ENCODE measurements at places on chromosomes 1 and 21. TPM values are rescaled to one million over a fixed set of nuclear protein-coding genes. Genes with fewer than 3 reads are reported as not detected.
A peak's percentile ranks its signal among the peaks of the same experiment; 100 is the strongest.

Gene DNAI4
- 26.8 TPM for total RNA-seq

Gene COP1
- 38.3 TPM for total RNA-seq

Gene TMEM125
- 17.5 TPM for total RNA-seq

Gene HMGCS2
- 3.9 TPM for total RNA-seq

Gene IL19
- total RNA-seq, result 3.6 TPM

Gene KRTAP21-2
- total RNA-seq, result not detected

Gene MXRA8
- 26.0 TPM for total RNA-seq

Gene KCNK2
- total RNA-seq, result 1.4 TPM

Gene ARHGEF10L
- 91.9 TPM for total RNA-seq

DNA sequence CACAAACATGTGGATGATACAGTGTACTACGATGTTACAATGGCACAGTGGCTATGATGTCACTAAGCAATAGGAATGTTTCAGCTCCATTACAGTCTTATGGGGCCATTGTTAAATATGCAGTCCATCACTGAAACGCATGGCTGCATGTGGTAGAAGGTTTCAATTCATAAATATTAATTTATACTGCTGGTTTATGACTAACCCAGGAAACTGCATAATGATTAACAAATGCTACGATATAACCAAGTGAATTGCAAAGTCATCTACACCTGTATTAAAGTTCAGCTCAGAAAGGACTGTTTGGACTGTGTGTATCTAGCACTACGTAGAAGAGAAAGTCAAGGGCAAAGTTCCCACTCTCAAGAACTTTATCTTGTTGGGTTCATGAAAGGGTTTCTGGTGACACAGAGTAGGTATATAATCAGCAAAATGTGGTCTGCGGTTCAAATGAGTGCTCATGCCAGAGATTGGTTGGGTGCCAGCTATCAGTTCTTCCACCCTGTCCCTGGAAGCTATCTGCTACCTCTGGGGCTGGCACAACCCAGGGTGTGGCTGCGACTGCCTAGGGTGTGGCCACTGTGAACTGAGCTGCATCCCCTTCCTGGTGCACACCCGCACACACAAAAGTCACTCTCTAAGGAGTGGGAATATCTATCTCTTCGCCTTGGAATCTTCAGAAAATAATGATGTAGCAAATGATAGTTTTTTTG, 14.8 kb downstream of the MGST3 start:
- no peak overlapping the region for H3K4me3 ChIP-seq
- no peak for DNase-seq
- H3K27me3 ChIP-seq, result no peaks in the 10 kb centered on the region
- H3K4me1 ChIP-seq, result no peaks in the 10 kb centered on the region
- no peaks in the 10 kb centered on the region for H3K36me3 ChIP-seq

GRCh38 chr1:54329312-54330003, 76.7 kb downstream of the SSBP3 start:
- no peak for DNase-seq
- H3K27ac ChIP-seq, result no peak overlapping the region
- peaks cover 40% of the 10 kb centered on the region for H3K4me1 ChIP-seq
- no peaks in the 10 kb centered on the region for H3K36me3 ChIP-seq
- H3K4me3 ChIP-seq, result no peak overlapping the region
- no peaks in the 10 kb centered on the region for H3K27me3 ChIP-seq

GRCh38 chr1:109770331-109771095, 6.8 kb upstream of the EPS8L3 start:
- no peaks in the 10 kb centered on the region for H3K27me3 ChIP-seq
- H3K4me3 ChIP-seq, result no peak overlapping the region
- H3K4me1 ChIP-seq, result no peaks in the 10 kb centered on the region
- no peaks in the 10 kb centered on the region for H3K36me3 ChIP-seq

DNA sequence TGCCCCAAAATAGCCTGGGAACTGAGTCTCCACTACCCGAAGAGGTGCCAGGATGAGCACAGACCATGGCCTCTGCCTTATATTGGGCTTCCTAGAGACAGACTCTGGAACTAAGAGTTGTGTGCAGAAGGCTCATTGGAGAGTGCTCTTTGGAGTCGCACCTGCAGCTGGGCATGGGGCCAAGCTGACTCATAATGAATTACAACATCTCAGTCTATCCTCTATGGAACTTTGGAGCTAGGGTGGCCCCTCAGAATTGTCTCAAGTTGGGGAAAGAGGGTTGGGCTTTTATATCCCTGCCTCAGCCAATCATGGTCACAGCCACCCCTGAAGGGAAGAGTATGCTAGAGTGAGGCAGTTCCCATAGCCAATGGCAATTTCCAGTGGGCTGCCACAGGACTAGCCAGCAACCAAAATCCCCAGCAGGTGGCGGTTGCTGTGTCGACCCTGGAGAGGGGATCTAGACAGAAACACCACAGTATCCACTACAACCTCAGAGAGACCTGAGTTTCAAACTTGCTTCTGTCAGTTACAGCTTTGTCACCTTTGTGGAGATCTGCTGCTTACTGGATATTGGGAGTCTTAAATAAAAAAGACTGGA, 93.8 kb downstream of the DMRTA2 start:
- H3K27me3 ChIP-seq, result no peaks in the 10 kb centered on the region
- no peak for DNase-seq
- H3K36me3 ChIP-seq, result no peaks in the 10 kb centered on the region
- H3K4me1 ChIP-seq, result no peaks in the 10 kb centered on the region
- no peak overlapping the region for H3K27ac ChIP-seq

DNA sequence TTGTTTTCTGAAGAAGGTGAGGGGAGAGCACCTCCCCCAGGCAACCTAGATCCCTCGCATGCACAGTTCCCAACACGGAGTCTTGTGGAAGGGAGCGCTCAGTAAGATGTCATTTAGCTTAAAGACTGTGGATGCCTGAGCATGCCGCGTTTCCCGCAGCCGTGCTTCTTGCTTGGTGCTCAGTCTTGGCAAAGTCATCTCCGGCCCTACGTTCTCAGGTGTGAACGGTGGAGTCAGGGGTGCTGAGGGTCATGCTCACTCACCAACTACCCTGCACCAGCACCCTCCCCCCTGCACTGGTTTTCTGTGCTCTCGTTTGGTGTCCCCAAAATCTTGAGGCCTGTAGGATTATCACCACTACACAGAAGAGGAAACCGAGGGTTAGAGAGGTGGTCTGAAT, 202.1 kb downstream of the RHOU start:
- H3K4me1 ChIP-seq, result no peaks in the 10 kb centered on the region
- no peaks in the 10 kb centered on the region for H3K27me3 ChIP-seq
- no peak overlapping the region for H3K4me3 ChIP-seq
- H3K36me3 ChIP-seq, result no peaks in the 10 kb centered on the region

DNA sequence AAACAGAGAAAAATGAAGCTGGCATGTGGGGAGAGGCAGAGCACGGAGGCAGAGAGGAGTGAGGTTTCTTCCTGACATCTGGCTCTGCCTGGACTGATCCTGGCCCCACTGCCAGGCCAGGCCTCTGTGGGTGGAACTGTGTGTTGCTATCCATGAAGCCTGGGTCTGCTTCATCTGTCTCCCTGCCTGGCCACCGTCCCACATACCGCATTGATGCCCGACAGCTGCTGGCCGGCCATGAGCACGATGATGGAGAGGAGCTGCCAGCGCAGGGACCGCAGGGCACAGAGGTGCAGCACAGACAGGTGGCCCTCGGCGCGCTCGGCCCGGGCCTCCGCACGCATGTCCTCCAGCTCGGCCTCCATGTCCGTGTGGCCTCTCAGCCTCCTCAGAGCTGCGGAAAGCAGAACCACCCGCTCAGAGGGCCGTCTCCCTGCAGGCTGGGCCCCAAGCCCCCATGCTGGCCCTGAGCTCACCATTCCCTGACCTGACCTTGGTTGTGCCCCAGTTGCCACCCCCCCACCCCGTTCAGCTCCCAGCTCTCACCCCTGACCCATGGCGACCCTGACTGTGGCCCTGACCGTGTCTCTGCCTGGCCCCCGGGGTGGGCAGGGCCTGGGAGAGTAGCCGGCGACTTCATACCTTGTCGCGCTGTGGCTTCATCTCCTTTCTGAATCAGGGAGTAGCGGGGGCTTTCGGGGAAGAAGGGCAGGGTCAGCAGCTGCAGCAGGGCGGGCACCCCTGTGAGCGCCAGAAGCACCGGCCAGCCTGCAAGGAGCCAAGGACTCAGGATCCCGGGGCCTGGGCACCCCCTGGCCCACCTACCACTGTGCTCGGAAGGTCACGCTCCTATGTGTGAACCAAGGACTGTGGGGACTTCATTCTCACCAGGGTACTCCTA, 11.5 kb downstream of the SLC2A7 start:
- H3K4me3 ChIP-seq, result no peak overlapping the region
- no peak overlapping the region for H3K27ac ChIP-seq
- H3K27me3 ChIP-seq, result no peaks in the 10 kb centered on the region
- H3K4me1 ChIP-seq, result no peaks in the 10 kb centered on the region
- no peak for DNase-seq

- no peak overlapping the region for H3K27ac ChIP-seq
- no peaks in the 10 kb centered on the region for H3K27me3 ChIP-seq
- peaks cover 22% of the 10 kb centered on the region for H3K4me1 ChIP-seq
- H3K4me3 ChIP-seq, result no peak overlapping the region
These were observed 4.1 kb downstream of the OLFML3 start for GRCh38 chr1:113983391-113983790.

GRCh38 chr1:210217482-210217881, 15.1 kb upstream of the SERTAD4 start:
- no peaks in the 10 kb centered on the region for H3K27me3 ChIP-seq
- H3K27ac ChIP-seq, result no peak overlapping the region
- no peak overlapping the region for H3K4me3 ChIP-seq
- H3K36me3 ChIP-seq, result no peaks in the 10 kb centered on the region
- no peak for DNase-seq

- DNase-seq, result no peak
- H3K27ac ChIP-seq, result no peak overlapping the region
- H3K27me3 ChIP-seq, result no peaks in the 10 kb centered on the region
- H3K4me1 ChIP-seq, result no peaks in the 10 kb centered on the region
These were observed 53.1 kb downstream of the CAMK2N1 start for GRCh38 chr1:20432891-20433290.

DNA sequence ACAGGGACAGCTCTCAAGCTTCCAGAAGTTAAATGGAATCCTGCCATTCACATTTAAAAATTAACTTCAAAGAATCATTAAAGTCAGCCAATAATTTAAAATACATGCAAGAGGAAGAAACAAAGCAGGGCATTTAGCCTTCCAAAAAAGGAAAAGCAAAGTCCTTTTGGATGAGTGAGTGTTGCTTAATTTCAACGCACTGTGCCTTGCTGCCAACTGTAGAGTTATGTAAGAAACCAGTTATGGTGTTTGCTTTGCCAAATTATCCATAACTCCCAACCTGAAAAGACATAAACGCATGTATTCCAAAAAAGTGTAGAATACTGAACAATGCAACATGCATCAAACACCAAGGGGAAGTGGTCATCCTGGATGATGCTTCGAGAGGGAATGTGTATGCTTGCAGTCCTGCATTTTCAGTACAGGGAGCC, 16.1 kb upstream of the KCNE1 start:
- H3K4me1 ChIP-seq, result peaks cover 13% of the 10 kb centered on the region
- no peaks in the 10 kb centered on the region for H3K27me3 ChIP-seq
- DNase-seq, result no peak
- no peak overlapping the region for H3K4me3 ChIP-seq

DNA sequence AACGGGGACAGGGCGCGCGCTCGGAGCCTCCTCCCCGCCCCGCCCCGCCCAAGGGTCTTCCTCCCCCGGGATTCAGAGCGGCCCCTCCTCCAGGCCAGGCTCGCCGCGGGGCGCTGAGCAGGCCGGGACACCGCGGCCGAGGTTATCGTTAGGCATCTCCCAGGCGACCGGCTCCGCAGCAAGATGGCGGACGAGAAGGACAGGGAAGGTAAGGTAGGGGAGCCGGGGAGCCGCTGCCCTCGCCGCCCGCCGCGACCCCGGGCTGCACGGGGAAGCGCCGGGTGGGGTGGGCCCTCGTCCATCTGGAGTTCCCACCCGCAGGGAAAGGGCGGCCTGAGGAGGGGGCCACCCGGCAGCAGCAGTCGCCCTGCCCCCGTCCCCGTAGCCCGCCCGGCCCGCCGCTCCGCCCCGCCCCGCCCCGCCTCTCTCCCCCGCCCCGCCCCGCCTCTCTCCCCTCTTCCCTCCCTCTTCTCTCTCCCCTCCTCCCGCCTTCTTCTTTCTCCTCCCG, 105.9 kb upstream of the HNRNPU start:
- no peak for DNase-seq
- H3K4me1 ChIP-seq, result peaks cover 3% of the 10 kb centered on the region
- H3K27me3 ChIP-seq, result no peaks in the 10 kb centered on the region

DNA sequence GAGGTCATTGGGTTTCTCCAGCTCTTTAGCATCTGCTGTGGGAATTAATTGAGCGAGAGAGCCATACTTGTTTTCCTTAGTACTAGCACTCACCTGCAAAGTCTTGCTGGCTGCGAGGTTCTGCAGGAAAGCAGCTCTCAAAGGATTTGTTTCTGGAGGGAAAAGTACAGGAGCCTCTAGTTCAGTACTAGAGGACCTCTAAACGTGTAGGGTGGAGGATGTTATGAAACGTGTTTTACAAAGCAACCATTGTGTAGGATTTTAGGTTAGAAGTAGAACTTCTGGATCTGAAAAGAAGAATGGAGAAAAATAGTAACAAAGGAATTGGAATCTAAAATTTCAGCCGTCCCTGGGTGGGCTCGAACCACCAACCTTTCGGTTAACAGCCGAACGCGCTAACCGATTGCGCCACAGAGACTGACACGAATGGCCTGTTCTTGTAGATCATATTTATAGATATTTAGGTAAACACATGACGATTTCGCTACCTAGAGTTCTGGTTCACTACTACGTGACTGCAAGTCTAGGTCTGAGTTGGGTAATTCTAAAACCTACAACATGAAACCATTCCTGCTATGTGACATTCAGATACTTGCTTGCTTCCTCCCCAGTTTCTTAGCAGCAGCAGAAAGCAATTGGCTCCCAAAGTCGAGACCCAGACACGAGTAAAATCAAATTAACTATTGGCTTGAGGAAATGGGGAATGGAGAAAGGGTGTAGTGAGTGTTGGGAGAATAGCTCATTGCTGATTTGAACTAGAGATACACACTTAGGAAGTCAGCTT, 60.2 kb upstream of the CFAP126 start:
- no peak for DNase-seq
- no peak overlapping the region for H3K4me3 ChIP-seq
- H3K27me3 ChIP-seq, result peaks cover 15% of the 10 kb centered on the region
- no peak overlapping the region for H3K27ac ChIP-seq
- no peaks in the 10 kb centered on the region for H3K36me3 ChIP-seq

- peak overlapping the region; percentile 55 for H3K4me3 ChIP-seq
- H3K27me3 ChIP-seq, result no peaks in the 10 kb centered on the region
- peak; percentile 57 for DNase-seq
- no peaks in the 10 kb centered on the region for H3K36me3 ChIP-seq
- H3K4me1 ChIP-seq, result peaks cover 12% of the 10 kb centered on the region
These were observed 1.4 kb downstream of the PTPRF start for GRCh38 chr1:43531906-43532584.

- no peaks in the 10 kb centered on the region for H3K36me3 ChIP-seq
- H3K4me3 ChIP-seq, result no peak overlapping the region
- no peak for DNase-seq
- H3K27me3 ChIP-seq, result no peaks in the 10 kb centered on the region
These were observed 59.3 kb downstream of the EYA3 start for GRCh38 chr1:28028873-28029654.
